Activated CD4-positive, alpha-beta T cell treated with anti-CD3 and anti-CD28 coated beads, Interleukin-2, Interleukin-4, amounts not matched to agents 100 ng/mL and 50 ng/mL, durations not matched to agents 16 hours and 8 hours (primary cell): ENCODE measurements at places on chromosomes 2 and 18.

- no peak for DNase-seq
Measured at GRCh38 chr2:40043191-40043590, 264.1 kb upstream of the THUMPD2 start.

- no peak for DNase-seq
Measured at GRCh38 chr2:234241656-234242458, 191.4 kb downstream of the SPP2 start.

DNA sequence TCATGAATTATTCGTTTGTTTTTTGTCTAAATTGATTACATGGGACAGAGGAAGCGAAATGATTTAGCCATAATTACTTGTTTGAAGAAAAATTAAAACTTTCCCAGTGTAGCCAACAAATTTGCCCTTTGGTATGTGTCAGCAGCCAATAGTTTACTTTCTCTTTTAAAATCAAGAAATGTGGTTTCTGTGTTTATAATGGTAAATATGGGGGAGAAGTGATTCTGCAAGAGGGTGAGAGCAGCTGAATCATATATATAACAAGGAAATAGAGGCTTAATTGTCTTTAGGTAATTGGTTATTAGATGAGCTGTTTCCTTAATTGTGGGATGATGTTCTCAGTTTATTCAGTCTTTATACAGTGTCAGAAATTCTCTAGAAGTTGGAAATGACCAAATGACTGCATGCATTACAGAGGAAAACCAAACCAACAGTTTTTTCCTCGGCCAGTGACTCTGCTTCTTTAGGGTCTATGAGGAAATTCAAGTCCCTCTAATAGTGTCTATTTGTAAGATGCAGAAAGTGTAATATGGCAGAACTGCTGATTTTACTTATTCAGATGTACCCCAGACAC lies 132.9 kb downstream of the AGPS start:
- no peak for DNase-seq

GRCh38 chr2:231780123-231780908 lies 766 bp downstream of the PDE6D start:
- DNase-seq, result no peak

DNA sequence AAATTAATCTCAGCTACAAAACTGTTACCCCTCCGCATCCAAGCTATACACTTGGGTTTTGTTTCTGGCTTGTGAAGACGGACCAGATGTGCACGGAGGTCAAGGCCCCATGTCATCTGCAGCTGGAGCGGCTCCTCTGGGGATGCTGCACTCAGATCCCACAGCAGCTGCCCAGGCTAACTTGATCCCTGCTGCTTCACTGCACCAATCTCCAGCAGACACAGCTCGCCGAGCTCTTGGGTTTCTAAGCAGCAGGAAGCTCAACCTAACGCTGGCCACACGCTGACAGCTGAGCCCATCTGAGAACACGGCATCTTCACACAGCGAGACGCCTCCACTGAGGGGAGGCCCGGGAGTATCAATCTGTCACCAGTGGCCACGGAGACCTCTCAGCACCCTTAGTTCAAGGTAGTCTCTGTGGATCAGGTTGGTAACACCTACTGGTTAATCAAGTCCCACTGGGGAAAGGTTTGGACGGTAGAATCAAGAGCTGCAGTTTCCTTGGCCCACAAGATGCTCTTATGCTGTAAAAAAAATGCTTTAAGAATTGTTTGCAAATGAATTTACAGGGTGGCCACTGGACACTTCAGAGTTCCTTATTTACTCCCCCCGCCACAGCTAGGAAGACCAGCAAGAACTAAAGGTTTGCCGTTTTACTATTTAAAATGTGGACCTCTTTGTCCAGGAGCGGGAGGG lies 67.5 kb downstream of the EMILIN2 start:
- no peak for DNase-seq

DNA sequence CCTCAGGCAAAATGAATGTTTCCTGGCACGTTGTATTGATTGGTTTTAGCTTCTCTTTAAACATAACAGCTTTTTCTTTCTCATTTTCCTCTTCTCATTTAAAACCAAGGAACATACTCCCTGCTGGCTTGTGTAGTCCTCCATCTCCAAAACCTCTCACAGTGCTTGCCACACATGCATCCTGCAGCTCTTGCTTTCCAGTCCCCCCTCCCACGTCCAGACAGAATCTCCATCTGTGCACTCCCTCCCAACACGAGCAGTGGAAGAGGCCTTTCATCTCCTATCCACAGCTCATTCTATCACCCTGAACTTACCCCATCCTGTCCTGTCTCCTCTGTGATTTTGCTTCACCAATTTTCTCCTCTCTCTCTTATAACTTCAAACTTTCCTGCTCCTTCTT lies 99.6 kb upstream of the THSD7B start:
- no peak for DNase-seq

DNA sequence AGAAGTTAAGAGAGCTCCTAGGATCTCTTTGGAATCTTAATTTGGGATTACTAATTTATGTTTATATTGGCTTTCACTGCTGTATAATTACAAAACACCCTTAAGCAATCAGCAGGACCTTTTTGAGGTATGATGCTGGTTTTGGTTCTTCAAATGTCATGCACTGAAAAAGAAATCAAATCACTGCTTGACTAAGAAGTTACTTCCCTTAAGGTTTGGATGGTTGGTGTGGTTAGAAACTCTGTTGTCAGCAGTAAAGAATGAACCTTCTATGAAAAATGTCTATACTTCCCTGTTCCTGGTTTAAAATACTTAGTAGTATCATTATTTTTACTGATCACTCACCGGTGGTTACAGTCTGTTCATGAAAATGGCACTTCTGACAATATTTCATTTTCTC lies 5.5 kb downstream of the COLEC12 start:
- no peak for DNase-seq

GRCh38 chr2:125408874-125409538 lies 1247.0 kb upstream of the GYPC start:
- no peak for DNase-seq

DNA sequence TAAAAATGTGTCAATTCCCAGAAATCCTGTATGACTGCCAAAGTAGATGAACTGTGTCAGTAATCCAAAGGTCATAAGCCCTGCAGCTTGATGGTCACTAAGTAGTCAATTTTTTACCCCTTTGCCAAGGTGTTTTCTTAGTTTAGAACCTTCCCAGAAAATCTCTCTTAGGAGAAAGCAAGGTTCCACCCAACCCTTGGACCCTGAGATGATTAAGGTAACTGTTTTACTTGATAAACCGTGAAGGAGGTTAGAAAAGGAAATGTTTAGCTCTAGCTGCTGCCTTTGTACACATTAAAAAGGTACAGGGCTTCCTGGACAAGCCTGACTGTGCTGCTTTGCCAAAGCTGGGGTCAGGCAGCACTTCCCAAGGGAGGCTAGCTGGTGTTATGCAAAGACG lies 24.4 kb upstream of the LRP2 start:
- DNase-seq, result no peak

DNA sequence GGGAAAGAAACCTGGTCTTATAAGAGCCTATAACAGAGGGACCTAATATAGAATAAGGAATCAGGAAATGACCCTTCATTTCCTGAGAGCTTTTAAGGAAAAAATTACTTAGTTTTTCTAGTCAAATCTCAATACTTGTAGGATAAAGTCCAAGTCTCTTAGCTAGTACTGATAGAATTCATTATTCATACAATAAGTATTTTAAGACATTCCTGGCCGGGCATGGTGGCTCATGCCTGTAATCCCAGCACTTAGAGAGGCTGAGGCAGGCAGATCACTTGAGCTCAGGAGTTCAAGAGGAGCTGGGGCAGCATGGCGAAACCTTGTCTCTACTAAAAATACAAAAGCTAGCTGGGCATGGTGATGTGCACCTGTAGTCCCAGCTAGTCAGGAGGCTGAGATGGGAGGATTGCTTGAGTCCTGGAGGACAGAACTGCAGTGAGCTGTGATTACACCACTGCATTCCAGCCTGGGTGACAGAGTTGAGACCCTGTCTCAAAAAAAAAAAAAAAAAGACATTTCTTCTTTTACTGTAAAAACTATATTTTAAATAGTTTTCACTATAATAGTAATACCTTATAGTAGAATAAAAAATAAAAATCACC lies 3.2 kb downstream of the RAB3GAP1 start:
- no peak for DNase-seq

- no peak for DNase-seq
Measured at GRCh38 chr2:133459590-133459989, 108.7 kb downstream of the NCKAP5 start.

- DNase-seq, result no peak
Measured at GRCh38 chr2:59961746-59962145, 591.7 kb downstream of the BCL11A start.

DNA sequence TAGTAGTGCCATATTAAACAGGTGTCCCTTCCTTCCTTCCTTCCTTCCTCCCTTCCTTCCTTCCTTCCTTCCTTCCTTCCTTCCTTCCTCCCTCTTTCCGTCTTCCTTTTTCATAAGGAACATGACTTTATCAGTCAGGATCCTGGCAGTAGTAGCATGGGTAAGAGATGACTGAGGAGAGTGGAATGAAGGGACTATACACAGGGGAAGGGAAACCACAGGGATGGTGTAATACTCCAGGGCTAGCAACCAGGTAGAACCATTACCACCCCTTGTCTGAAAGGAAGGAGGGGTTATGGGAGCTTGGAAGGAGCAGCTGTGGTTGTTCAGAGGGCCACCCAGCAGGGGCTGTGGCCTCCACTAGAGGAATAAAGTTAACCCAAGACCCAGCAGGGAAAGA lies 23.2 kb upstream of the KDM3A start:
- no peak for DNase-seq

- DNase-seq, result no peak
Measured at GRCh38 chr18:23693846-23694245, 4.6 kb downstream of the LAMA3 start.

- DNase-seq, result no peak
Measured at GRCh38 chr2:37869771-37870170, 55.3 kb upstream of the RMDN2 start.

GRCh38 chr2:19568809-19569208 lies 210.4 kb upstream of the OSR1 start:
- no peak for DNase-seq

DNA sequence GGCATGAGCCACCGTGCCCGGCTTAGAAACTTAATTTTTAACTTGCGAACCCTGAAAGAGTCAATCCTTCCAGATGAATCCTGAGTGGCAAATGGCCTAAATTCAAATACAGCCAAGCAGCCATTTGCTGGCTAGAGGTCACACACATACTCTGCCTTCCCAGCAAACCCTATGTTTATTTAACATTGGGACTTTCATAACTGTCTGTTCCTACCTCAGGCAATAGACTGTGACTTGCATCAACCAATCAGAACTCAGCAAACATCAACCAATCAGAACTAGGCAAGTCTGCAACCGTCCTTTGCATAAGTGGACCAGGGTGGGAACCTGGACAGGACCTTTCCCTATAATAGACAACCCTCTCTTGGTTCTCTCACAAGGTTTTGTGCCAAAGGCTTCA lies 127.5 kb downstream of the DTNB start:
- no peak for DNase-seq

DNA sequence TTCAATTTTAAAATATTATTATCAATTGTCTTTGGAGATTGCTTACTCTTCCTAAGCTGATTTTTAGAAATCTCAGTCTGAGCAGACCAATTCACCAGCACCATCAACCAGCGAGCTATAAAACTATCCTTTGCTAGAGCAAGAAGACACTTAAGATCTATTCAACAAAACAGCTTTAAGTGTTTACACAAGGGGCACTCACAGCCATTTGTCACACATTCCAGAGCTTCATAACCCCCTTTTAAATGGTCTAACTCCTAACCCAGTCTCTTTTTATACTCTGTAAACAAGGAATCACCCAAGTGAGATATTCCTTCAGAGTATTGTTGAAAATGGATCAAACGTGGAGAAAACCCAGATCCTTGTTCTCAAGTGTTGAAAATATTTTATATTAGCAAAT lies 1294.1 kb upstream of the CHAC2 start:
- DNase-seq, result no peak

- no peak for DNase-seq
Measured at GRCh38 chr2:239948100-239948881, 76.9 kb downstream of the NDUFA10 start.

DNA sequence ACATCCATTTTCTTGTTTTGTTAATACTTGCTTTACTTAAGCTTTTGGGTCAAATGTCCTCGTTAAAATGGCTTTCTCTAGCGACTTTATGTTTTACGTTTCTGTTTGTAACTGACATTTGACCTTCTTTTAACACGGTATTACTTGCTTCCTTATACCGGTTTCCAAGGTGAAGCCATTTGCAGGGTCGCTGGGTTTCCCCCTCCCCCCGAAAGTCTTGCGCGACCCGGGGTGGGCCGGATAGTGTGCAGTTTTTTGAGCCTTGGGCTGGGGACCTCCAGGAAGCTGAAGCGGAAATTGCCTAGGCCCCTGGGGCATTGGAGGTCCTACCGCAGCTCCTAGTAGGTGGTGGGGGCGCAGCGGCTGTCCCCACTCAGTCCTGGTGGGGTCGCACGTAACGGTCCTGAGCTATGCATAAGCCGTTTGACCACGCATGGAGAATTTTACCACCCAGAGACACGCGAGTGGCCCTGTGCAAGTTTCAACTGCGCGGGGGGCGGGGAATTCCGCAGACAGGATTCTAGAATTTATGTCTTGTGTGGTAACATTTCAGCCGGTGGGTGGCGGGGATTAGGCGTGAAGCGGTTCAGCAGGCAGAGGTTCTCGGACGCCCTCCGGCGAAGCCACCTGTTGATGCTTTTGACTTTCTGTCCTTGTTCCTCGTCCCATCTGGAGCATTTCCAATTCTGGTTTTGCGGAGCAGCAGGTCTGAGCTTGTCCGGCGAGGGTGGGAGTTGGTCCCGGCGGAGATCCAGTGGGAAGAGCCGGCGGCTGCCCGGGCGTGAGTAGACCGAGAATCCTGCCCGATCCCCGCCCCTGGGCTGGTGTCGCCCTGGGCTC lies 2.4 kb downstream of the CFLAR start:
- peak; percentile 90 for DNase-seq

DNA sequence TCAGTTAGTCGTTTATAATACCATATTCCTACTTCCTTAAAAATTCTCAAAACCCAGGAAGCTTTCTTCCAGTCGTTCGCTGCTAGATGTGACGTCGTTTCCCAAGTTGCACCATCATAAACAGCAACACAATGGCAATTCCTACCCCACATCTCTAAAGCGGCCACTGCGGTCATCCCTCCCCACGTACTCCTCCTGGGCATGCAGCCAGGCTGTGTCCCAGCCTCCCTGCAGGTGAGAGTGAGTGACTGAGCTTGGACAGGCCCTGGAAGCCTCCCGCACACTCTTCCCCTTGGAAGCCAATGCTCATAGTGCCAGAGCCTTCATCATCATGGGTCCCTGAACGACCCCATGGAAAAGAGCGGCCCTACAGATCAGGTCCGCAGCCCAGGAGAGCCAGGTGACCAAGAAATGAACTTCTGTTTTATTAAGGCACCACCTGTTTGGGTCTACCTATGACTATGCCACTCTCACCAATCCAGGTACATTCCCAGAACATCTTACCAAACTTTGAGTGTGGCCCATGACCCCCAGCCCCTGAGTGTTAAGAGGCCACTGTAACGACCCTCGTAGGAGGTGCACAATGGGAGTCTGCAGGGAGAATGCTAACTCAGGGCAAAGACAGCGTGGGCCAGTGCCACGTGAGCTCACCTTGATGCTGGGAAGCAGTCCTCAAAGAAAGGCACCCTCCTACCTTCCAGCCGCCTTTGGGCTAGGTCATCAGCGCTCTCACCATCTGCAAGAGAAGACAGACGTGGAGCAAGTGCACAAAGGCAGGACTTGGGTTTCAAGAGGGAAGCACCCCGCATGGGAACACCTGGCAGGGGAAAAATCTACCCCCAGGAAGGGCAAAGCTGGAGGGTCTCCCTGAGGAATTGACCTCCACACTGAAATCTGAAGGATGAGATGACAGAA lies 74.7 kb upstream of the RAB6C start:
- no peak for DNase-seq

- DNase-seq, result no peak
Measured at GRCh38 chr2:1318366-1319009, 94.8 kb upstream of the TPO start.

GRCh38 chr2:240825476-240825875 lies 5.5 kb upstream of the KIF1A start:
- no peak for DNase-seq
